HEK293T (cell line): ENCODE measurements at places on chromosomes 4 and X.

- DNase-seq, result no peak
Measured at GRCh38 chr4:66223068-66223703, 552.9 kb upstream of the EPHA5 start.

- DNase-seq, result no peak
Measured at GRCh38 chr4:106595906-106596305, 227.3 kb upstream of the GIMD1 start.

DNA sequence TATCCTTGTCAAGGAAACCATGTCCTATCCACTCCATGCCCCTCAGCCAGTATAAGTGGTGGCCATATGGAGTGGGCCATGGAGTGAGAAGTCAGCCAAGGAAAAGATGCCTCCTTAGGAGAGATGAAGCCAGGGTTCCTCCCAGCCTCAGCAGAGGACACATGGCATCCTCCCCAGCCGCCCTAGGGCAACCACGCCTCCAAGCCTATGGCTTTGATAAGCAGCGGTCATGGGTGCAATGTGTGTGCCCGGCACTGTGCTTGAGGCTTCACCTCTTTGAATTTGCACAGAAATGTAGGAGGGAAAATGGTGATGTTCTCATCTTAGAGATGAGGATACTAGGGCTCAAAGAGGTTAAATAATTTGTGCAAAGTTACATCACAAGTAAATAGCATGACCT is 34.6 kb upstream of the TBC1D14 start:
- no peak for DNase-seq

DNA sequence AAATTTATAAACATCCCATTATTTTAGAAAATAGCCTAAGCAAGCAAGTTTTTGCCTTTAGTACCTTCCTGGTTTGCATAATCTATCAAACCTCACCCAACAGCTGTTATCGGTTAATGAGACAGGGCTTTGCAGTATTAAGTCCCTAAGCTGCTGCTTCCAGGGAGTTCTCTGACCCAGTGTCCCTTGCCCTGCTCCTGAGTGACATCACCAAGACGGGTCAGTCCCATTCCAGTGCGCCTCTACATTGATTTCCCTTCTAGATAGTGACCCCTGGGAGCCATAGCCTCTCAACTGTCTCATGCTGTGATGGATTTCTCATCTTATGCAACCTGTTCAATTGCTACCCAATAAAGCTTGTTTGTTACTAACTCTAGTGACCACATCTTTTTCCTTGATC is 410.4 kb downstream of the SPOCK3 start:
- DNase-seq, result no peak

GRCh38 chr4:10344824-10345223 is 112.4 kb downstream of the ZNF518B start:
- no peak for DNase-seq

GRCh38 chrX:39995457-39995856 is 102.3 kb downstream of the BCOR start:
- no peak for DNase-seq
